ENCODE measurements at places on chromosomes 4 and X. TPM values are rescaled to one million over a fixed set of nuclear protein-coding genes. Genes with fewer than 3 reads are reported as not detected.

HMX1 gene
- not detected for total RNA-seq

GRCh38 chr4:76952071-76952470 lies 2.5 kb downstream of the SEPTIN11 start:
- DNase-seq, result no peak
- peaks cover 12% of the 10 kb centered on the region for H3K4me1 ChIP-seq
- no peak overlapping the region for H3K27ac ChIP-seq
- no peak overlapping the region for H3K4me3 ChIP-seq
- H3K27me3 ChIP-seq, result peaks cover 21% of the 10 kb centered on the region
- peaks cover 3% of the 10 kb centered on the region for H3K36me3 ChIP-seq

DNA sequence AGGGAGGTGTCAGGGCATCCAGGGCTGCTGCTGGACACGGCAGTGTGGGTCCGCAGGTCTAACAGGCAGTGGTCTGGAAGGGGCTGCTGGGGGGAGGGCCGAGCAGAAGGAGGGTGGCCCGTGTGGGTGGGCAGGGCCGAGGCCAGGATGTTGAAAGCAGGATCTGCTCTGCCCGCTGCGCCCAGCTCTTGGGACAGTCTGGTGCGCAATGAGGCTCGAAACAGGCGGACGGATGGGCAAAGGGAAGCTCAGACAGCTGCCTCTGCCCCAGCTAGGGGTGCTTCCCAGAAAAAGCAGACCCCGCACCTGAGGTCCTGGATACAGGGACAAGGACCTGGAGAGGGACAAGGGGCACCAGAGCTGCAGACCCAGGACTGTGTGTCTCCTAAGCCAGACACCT lies 121.3 kb downstream of the FAM53A start:
- DNase-seq, result no peak
- H3K27me3 ChIP-seq, result peaks cover 7% of the 10 kb centered on the region
- no peak overlapping the region for H3K27ac ChIP-seq
- peaks cover 2% of the 10 kb centered on the region for H3K4me1 ChIP-seq

GRCh38 chr4:10106421-10107039 lies 10.1 kb downstream of the WDR1 start:
- H3K4me1 ChIP-seq, result peaks cover 98% of the 10 kb centered on the region
- H3K36me3 ChIP-seq, result peaks cover 68% of the 10 kb centered on the region
- peak; percentile 90 for DNase-seq
- no peaks in the 10 kb centered on the region for H3K27me3 ChIP-seq
- H3K27ac ChIP-seq, result peak overlapping the region; percentile 86

DNA sequence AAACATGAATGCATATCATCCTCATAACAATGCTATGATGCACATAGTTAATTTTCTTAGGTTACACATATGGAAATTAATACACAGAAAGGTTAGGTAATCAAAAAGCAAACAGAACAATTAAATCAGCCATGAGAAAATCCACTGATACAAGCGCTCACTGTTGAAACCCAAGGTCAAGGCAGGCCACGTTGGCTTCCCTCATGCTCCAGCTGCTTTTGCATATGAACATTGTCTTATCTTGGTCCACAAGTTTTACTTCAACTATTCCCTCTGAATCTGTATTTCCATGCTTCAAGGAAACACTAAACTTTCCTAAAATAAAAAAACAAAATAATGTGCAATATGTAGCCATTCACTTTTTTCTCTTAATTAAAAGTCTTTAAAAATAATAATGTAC lies 34.5 kb upstream of the PLA2G12A start:
- H3K4me3 ChIP-seq, result no peak overlapping the region
- peaks cover 11% of the 10 kb centered on the region for H3K4me1 ChIP-seq
- H3K27ac ChIP-seq, result no peak overlapping the region

DNA sequence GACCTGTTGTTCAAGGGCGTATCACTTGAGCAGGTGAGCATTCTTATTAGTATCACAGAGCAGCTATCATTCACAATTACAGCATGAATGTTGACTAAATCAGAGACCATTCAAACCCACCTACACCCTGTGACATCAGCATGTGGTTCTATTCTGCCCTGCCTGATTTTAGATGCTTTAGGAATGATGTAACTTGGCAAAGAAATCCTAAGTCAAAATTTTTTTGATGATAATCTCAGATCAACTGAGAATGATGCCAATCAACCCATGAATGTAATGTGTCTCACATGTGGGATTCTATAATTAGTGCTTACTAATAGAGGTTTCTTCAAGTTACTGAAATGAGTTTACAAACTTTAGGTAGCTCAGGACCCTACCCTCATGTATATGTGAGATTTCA lies 13.4 kb upstream of the CHIC2 start:
- H3K36me3 ChIP-seq, result no peaks in the 10 kb centered on the region
- H3K27me3 ChIP-seq, result peaks cover 12% of the 10 kb centered on the region
- no peak overlapping the region for H3K27ac ChIP-seq
- H3K4me1 ChIP-seq, result no peaks in the 10 kb centered on the region
- no peak for DNase-seq

DNA sequence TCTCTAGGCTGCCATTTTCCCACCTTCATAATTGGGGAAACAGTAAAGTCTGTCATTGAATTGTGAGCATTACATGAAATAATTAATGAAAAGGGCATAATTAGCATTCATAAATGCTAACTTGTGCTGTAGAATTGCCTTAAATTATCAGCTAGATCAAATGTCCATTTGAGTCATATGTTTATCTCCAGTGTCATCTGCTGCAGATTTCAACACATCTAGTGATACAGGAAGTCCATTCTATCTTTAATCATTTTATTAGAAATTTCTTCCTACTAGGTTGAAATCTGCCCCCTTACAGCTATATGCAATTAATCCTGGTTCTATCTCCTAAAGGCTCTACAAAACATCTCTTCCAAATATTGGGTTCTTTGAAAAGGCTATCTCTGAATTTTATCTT lies 240.3 kb upstream of the GALNT7 start:
- DNase-seq, result no peak
- H3K27ac ChIP-seq, result no peak overlapping the region

All from activated CD4-positive, alpha-beta memory T cell treated with anti-CD3 and anti-CD28 coated beads for 36 hours (primary cell).